ENCODE measurements at places on chromosomes 3 and 15. TPM values are rescaled to one million over a fixed set of nuclear protein-coding genes. Genes with fewer than 3 reads are reported as not detected.
A peak's percentile ranks its signal among the peaks of the same experiment; 100 is the strongest.

RAD51 gene
- 50.9 TPM for total RNA-seq

BCL2A1 gene
- total RNA-seq = 14.1 TPM

CPNE4 gene
- total RNA-seq = not detected

ACP3 gene
- not detected for total RNA-seq

NANOGP8 gene
- not detected for total RNA-seq

USP8 gene
- total RNA-seq = 59.4 TPM

DNA sequence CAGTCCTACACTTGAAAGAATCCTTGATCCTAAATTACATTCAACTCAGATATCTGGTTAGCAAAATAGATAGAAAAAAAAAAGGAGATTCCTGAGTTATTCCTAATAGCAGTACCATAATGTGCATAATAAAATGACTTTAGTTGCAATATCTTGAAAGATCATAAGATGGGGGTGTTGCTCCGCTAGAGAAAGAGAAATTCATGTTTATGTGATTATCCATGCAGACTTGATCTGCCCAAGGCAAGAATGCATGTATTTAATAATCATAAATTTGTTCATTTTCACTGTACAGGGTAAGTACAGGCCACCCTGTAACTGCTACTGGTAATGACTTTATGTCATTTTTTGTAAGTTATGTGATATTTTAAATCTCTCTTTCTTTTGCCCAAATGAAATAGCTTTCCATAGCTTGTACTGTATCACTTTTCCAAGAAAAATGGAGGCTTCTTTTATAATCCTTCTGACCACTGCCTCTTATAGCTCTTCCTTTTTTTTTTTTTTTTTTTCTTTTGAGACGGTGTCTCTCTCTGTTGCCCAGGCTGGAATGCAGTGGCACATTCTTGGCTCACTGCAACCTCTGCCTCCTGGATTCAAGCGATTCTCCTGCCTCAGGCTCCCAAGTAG, 84.6 kb downstream of the HCN4 start:
- H3K4me1 ChIP-seq = peaks cover 8% of the 10 kb centered on the region
- no peak overlapping the region for H3K4me3 ChIP-seq
- no peak overlapping the region for H3K27ac ChIP-seq
- DNase-seq = no peak

DNA sequence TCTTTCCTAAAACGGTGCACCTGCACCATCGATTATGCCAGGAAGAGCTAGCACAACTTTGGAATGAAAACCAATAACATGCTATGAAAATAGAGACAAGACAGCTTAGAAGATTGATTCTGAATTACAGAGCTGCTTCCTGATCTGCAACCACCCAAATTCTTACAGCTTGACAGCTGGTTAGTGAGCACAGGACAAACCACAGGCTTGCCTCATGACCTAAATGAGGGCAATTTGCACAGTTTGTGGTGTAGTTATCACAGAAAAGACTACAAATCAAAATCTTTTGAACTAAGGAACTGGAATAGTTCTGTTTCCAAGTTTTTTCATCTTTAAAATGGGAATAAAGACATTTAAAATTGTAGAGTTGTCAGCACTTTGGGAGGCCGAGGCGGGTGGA, 533.5 kb downstream of the NAALADL2 start:
- no peak overlapping the region for H3K4me3 ChIP-seq
- H3K27ac ChIP-seq = no peak overlapping the region
- H3K27me3 ChIP-seq = no peaks in the 10 kb centered on the region
- no peaks in the 10 kb centered on the region for H3K36me3 ChIP-seq
- no peaks in the 10 kb centered on the region for H3K4me1 ChIP-seq
- no peak for DNase-seq

DNA sequence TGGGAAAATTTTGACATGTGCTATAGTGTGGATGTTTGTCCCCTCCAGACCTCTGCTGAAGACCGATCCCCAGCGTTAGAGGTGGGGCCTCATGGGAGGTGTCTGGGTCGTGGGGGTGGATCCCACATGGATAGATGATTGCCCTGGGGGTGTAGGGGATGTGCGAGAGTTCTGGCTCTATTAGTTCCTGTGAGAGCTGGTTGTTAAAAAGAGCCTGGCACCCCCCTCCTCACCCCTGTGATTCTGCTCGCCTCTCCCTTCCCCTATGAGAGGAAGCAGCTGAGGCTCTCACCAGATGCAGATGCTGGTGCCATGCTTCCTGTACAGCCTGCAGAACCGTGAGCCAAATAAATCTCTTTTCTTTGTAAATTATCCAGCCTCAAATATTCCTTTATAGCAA, 67.4 kb downstream of the ATP10A start:
- no peak for DNase-seq
- H3K36me3 ChIP-seq = peaks cover 4% of the 10 kb centered on the region
- H3K27ac ChIP-seq = no peak overlapping the region
- H3K4me1 ChIP-seq = peaks cover 28% of the 10 kb centered on the region
- H3K27me3 ChIP-seq = no peaks in the 10 kb centered on the region
- H3K4me3 ChIP-seq = no peak overlapping the region

DNA sequence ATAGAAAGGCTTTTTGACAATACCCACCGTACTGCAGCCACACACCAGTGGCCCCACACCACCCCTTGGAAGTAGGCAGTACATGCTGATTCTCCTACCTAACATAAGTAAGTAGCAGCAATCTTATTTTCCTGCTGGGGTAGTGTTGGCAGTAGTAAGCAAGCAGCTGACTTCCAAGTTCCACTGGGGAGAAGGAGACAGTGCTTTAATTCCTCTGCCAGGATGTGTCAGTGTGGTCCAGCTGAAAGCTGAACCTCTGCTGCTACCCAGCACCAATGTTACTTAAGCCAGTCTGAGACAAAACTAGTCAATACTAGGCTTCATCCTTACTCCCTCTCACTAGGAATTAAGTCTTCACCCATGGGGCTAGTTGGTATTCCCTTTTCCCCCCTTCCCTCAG, 74.7 kb downstream of the DZIP3 start:
- H3K4me3 ChIP-seq = no peak overlapping the region
- peaks cover 2% of the 10 kb centered on the region for H3K27me3 ChIP-seq
- H3K4me1 ChIP-seq = peaks cover 19% of the 10 kb centered on the region
- H3K27ac ChIP-seq = no peak overlapping the region
- no peak for DNase-seq

DNA sequence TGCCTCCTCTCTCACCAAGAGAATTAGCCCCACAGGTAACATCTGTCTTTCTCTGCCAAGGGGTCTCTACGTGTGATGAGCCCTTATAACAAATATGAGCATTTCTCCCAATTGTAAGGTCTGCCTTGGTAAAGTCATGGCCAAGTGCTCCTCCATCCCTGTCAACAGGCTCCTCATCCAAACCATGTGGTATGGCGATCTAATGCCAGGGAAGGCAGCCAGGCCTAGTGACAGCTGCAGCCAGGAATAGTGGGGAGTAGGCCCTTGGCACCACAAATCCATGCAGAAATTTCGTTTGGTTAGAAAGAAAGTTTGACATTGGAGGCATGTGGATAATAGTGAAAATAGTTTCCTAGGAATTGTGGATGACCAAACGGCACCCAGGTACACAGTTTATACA, 4.7 kb upstream of the LRTM1 start:
- H3K4me1 ChIP-seq = no peaks in the 10 kb centered on the region
- no peak overlapping the region for H3K4me3 ChIP-seq
- DNase-seq = no peak
- no peak overlapping the region for H3K27ac ChIP-seq
- H3K36me3 ChIP-seq = no peaks in the 10 kb centered on the region
- H3K27me3 ChIP-seq = no peaks in the 10 kb centered on the region

DNA sequence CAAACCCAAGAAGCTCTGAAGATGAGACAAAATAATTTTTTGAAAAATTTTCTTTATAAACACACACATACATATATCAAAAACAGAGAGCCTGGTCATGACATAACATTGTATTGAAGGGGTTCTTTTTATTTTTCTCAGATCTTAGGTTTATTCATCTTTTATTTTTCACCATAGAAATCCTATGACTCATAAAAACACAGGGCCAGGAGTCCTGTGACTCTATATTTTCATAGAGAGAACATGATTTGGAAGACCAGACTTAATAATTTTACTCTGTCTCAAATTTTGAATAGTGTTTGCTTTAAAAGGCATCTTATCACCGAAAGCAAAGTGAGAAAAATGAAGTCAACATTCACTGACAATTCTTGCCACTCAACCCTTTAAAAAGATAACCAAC, 57.7 kb downstream of the SUCNR1 start:
- DNase-seq = no peak
- H3K27me3 ChIP-seq = peaks cover 4% of the 10 kb centered on the region
- H3K4me1 ChIP-seq = no peaks in the 10 kb centered on the region

DNA sequence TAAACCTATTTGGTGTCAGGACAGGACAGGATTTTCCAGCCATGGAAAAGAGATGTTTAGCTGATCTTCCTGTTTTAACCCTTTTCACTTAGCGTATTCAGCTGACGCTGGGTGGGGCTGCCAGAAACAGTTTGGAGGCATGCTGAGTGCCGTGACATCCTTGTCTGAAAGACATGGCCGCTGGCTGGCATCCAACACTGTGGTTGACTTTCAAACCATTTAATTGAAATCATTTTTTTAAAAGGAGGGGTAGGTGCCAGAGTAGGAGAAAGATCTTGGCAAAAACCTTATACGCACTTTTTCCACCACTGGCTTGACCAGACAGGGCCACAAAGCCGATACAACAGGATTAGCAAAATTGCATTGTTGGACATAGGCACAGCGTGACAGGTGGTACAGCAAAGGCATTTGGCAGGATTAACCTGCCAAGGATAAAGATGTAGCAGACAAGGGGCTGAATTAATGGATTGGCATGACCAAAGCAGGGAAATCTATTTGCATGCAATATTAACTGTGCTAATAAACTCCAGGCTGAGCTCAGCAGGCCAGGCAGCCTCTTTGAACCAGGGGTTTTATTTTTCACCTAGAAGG, 131.8 kb upstream of the TOPAZ1 start:
- H3K27me3 ChIP-seq = peaks cover 8% of the 10 kb centered on the region
- H3K36me3 ChIP-seq = no peaks in the 10 kb centered on the region
- peaks cover 12% of the 10 kb centered on the region for H3K4me1 ChIP-seq
- H3K27ac ChIP-seq = no peak overlapping the region
- no peak overlapping the region for H3K4me3 ChIP-seq

DNA sequence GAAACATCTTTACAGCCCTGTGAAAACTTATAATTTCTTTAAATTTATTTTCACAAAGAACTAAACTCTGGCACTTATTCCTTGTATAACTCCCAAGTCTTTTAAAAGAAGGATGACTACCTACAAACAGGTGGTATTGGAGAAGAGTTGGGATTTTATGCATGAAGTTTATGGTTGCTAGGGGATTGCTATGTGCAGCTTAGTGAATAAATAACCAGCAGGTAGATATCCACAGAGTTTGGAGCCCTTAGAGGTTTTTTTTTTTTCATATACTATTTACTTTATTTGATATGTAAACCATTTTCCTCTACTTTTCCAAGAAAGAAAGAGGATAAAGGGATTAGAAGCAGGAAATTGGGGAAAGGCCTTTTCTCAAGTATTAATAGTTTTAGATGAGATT, 91.5 kb downstream of the GPR156 start:
- H3K27me3 ChIP-seq = no peaks in the 10 kb centered on the region
- no peak for DNase-seq
- H3K4me1 ChIP-seq = no peaks in the 10 kb centered on the region
- H3K27ac ChIP-seq = no peak overlapping the region

- no peaks in the 10 kb centered on the region for H3K4me1 ChIP-seq
- no peak overlapping the region for H3K4me3 ChIP-seq
- DNase-seq = no peak
- no peak overlapping the region for H3K27ac ChIP-seq
Measured at GRCh38 chr3:111936967-111937366, 41.9 kb upstream of the ABHD10 start.

DNA sequence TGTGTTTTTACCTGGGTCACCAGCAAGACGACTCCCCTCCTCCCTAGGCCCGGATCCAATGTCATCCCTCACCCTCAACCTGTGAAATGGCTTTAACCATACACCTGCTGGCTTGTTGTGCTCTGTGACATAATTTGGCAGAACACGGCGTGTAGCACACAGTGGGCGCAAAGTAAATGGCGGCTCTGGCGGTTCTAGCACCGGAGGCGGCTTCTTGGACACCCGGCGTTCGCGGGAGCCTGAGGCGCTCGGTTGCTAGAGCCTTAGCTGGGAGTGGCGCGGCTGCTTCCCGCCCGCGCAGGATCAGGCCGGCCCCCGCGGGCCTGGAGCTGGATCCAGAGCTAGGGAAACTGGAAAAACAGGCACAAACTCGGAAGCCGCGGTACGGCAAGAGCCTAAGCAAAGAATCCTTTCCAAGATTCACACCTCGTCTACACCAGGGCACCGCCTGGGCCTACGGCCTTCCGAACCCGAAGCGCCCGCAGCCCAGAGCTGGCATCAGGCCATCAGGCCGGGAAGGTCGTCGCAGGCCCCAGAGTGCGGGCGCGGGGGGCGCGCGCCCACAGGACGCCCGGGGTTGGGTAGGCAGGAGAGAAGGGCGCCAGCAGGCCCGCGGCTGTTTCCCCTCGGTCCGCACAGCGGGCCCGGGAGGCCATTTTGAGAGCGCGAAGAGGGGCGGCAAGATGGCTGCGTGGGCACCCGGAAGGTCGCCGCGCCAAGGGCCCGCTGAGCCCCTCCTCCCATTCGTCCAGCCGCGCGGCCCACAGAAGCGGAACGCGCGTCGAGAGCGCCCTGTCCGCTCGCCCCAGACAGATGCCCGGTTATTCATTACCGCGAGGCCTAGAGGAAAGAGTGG, 43.9 kb upstream of the POLG start:
- H3K4me3 ChIP-seq = peak overlapping the region; percentile 22
- peaks cover 86% of the 10 kb centered on the region for H3K27me3 ChIP-seq
- no peak overlapping the region for H3K27ac ChIP-seq
- no peak for DNase-seq
- H3K4me1 ChIP-seq = no peaks in the 10 kb centered on the region

DNA sequence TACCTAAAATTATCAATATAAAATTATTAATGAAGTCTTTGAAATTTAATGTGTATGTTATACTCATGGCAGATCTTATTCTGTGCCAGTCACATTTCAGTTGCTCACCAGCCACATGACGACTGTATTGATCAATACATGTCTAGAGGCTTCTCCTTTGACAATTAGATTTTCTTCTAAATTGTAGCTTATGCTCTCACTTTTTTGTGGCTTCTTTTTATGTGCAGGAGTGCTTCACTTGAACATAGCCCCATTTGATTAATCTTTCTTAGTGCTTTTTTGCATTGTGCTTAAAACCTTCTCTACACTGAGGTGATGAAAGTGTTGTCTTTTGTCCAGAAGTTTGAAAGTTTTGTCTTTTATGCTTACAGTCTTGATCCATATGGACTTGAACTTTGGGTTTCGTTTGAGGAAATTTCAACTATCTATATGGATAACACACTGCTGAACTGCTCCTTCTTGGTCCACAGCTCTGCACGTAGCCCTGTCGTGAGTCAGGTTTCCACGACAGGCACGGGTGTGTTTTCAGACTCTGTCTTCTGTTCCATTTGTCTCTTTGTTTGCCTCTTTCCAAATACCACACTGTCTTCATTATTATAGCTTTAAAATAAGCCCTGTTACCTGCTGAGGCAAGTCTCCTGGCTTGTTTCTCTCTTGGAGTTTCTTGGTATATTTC, 393.9 kb upstream of the CFAP20DC start:
- peak overlapping the region; percentile 84 for H3K27ac ChIP-seq
- no peaks in the 10 kb centered on the region for H3K27me3 ChIP-seq
- H3K4me1 ChIP-seq = peaks cover 41% of the 10 kb centered on the region
- H3K4me3 ChIP-seq = peak overlapping the region; percentile 21

GRCh38 chr15:101115786-101116680, 135.8 kb downstream of the CHSY1 start:
- no peak overlapping the region for H3K27ac ChIP-seq
- peaks cover 5% of the 10 kb centered on the region for H3K4me1 ChIP-seq
- DNase-seq = no peak

All from activated CD4-positive, alpha-beta memory T cell treated with anti-CD3 and anti-CD28 coated beads, Interleukin-2, amount 10 ng/mL, durations not matched to agents 7 days and 5 days (primary cell).